ENCODE measurements at places on chromosomes 13 and 19. TPM values are rescaled to one million over a fixed set of nuclear protein-coding genes. Genes with fewer than 3 reads are reported as not detected.

MCEMP1 gene
- 0.23 TPM for total RNA-seq

DNA sequence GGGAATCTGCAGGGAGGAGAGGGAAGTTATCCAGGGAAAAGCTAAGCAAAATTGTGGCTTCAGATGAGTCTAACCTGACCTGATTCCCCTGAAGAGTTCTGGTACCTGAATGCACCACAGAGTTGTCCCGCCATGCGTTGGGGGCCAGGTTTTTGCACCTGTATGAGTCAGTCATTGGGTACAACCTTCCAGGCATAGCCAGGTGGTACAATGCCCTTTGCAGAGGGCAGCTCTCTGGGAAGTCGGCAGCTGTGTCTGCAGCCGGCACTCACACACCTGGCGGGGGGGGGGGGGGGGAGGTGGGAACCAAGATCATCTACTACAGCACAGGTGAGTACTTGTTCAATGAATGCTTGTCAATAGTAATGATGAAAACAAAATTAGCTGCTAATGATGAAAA, 52.5 kb upstream of the GTF3A start:
- no peak for DNase-seq

GRCh38 chr13:39406688-39407087, 196.3 kb downstream of the LHFPL6 start:
- DNase-seq: no peak

- no peak for DNase-seq
These were observed 20.2 kb downstream of the TMEM150B start for GRCh38 chr19:55304980-55305379.

- DNase-seq: no peak
These were observed 12.2 kb downstream of the CIC start for GRCh38 chr19:42281146-42281826.

DNA sequence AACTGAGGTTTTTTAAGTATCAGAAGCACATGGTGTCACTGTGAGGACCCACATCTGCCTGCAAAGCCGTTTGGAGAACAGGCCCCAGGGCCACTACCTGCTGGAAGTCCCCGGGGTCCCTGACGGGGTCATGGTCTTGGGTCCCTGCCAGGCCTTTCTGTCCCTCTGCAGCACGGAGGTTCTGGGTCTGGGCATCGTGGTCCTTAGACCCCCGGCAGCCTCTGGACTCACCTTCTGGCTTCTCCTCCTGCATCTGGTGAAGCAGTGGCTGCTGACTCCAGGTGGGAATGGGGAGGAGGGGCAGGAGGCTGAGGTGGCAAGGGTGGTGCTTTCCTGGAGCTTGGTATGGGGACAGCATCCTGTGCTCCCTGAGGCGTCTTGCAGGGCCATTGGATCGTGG, 198.6 kb downstream of the TEX29 start:
- no peak for DNase-seq

- DNase-seq: no peak
These were observed 1279.8 kb upstream of the PCDH9 start for GRCh38 chr13:68509734-68510621.

DNA sequence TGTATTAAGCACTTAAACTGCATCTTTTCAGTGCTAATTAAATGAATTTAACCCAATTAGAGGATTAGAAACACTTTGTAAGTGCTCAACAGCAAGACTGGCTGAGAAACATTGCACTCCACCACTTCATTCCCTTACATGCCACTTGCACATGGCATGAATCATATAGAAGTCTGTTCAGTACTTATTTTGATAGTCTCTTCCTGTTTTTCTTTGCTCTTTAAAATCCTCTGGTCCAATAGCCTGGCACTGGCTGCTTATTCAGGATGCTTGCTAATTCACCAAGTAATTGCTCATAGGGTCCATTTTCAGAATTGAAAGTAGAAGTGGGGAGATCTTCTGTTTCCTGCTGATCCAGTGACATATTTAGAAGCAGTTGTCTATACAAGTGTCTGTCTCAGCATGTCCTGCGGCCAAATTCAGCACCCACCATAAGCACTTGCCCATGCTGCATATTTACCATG, 900.1 kb downstream of the PCDH9 start:
- DNase-seq: no peak

DNA sequence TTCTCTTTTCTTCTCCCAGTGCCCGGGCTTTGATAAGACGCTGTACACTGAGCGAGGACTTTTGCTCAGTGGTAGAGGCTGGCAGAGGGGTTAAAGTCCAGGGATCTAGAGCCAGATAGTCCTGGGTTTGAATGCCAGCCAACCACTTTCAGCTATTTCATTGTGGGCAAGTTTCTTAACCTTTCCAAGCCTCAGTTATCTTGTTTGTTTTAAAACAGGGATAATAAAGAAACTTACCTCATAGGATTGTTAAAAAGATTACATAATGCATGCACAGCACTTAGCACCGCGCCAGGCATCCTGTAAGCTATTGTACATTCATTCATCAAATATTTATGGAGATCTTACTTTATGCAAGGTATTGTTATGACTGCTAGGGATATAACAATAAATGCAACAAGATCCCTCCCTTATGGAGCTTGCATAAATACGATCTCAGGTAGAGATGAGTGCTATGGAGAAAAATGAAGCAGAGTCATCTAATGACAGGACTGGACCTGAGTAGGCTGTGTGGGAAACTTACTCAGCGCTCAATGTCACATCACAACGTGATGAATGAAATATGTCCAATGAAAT, 70.8 kb downstream of the LNX2 start:
- DNase-seq: no peak

Measured in heart left ventricle (tissue), 16 donors.